SHP77 (cell line): ENCODE measurements at places on chromosomes 13 and 19.

- DNase-seq: no peak
Measured at GRCh38 chr19:13652810-13653590, 111.3 kb upstream of the MRI1 start.

GRCh38 chr19:31519908-31520307 is 170.7 kb upstream of the TSHZ3 start:
- no peak for DNase-seq

- peak; percentile 54 for DNase-seq
Measured at GRCh38 chr19:4077800-4078684, 11.3 kb upstream of the ZBTB7A start.

- peak; percentile 48 for DNase-seq
Measured at GRCh38 chr13:100338275-100338674, 249.4 kb downstream of the PCCA start.

DNA sequence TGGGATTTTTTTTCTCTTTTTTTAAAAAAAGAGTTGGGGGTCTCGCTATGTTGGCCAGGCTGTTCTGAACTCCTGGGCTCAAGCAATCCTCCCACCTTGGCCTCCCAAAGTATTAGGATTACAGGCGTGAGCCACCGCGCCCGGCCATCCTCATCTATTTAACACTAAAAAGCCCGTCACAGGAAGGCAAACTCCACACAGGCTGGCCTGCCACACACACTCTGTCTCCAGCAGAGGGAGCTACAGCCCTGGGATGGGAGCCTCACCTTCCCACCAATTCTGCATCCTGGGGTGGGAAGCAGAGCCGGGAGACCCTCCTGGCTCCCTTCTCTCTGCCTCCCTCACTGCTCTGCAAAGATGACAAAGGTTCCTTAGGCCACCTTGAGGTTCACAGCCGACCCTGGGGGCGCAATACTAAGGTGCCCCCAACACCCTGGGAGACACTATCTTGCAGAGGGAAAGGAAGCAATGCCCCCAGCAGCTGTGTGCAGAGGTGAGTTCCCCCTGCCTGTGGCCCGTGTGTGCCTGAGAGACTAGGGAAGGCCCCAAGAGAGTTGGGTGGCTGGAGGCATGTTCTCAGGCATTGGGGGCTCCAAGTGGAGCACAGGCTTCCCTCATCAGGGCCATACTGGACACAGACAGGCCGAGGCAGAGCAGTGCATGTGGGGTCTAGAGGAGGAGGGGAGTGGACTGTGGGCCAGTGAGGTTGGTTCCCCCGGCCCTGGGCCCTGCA is 27.4 kb upstream of the TIMM44 start:
- peak; percentile 18 for DNase-seq

DNA sequence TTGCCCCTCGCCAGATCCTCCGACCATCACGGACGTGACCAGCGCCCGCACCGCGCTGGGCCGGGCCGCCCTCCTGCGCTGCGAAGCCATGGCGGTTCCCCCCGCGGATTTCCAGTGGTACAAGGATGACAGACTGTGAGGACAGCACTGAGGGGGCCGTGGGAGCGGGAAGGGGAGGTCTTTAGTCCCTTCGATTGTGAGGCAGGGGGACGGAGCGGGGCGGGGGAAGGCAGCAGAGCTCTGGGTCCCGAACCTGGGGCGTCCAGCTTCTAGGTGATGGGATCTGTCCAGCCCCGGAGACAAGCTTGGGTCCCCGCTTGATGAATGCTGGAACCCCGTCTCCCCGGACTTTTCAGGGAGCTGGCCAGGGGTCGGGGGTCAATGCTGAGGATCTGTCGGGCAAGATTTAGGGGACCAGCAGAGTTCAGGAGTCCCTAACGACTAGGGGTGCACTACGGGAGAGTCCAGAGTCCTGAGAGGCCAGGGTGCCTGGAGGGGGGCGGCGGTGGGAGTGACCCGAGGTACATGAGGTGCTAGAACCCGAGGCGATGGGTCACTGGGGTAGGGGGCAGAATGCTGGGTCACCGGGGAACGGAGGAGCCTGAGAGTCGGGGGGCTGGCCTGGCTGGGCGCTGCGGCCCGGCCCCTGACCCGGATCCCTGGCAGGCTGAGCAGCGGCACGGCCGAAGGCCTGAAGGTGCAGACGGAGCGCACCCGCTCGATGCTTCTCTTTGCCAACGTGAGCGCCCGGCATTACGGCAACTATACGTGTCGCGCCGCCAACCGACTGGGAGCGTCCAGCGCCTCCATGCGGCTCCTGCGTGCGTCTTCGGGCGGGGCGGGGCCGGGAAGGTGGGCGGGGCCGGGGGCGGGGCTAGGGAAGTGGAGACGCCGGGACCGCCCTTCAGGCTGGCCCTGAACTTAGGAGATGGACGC is 14.6 kb downstream of the VSIG10L start:
- no peak for DNase-seq

DNA sequence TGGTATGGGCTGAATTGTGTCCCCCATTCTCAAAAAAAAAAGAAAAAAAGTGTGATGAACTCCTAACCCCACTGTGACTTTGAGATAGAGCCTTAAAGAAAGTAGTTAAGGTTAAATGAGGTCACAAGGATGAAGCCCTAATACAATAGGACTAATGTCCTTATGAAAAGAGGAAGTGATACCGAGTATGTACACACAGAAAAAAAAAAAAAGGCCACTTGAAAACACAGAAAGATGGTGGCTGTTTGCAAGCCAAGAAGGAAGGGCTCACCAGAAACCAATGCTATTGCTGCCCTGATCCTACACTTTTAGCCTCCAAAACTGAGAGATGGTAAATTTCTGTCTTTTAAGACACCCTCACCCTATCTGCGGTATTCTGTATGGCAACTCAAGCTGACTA is 955.6 kb downstream of the PCDH17 start:
- no peak for DNase-seq

- DNase-seq: no peak
Measured at GRCh38 chr13:39961036-39961435, 305.6 kb downstream of the COG6 start.

DNA sequence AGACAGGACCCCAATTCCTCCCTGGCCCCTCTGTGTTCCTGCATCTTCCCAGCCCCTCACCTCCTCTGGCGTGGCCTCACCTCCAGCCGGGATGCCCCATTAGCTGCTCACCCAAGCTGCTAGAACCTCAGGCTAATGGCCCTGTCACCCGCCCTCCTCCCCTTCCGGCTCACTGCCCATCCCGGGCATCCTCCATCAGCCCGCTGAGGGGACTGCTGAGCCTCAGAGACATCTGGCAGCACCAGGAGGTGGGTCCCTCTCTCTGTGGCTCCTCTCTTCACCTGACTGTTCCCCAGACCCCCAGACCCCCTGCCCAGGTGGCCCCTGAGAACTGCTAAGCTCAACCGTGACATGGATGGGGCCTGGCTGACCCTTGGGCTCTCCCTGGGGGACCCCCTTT is 2.9 kb downstream of the FFAR1 start:
- no peak for DNase-seq

- no peak for DNase-seq
Measured at GRCh38 chr19:402786-403185, 6.2 kb downstream of the C2CD4C start.
